ENCODE measurements at places on chromosomes 4 and X.

DNA sequence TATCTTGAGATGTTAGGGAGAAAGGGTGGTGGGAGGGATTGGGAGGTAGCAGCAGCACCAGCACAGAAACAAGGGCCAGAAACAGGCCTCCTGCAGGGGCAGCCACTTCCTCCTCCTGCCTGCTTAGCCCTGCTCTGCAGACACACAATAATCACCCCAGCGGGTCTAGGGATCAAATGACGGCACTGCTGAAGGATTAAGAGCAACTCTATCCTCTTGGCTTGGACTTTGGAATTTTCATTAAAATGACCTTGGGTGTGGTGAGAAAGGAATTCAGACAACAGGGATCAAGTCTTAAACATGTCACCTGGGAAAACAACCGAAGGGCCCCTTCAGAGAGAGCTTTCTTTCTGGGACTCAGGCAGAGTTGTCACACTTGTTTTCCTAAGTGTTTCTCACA is 353.4 kb downstream of the SPRY1 start:
- DNase-seq, result no peak

- DNase-seq, result no peak
Measured at GRCh38 chr4:184315675-184316359, 98.1 kb upstream of the ENPP6 start.

DNA sequence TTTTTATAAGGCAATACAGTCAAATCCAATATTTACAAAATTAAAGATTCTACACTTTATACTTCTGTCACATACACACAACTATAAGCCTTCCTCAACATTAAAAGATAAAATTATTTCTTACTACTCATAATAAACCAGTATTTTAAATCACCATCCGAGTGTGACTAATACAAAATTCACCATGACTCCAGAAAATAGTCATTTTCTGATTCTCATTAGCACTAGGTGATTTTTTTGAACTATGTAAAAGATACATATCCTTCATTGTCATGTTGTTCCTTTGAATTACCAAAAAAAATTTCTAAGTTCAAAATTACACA is 646 bp upstream of the SLC7A11 start:
- no peak for DNase-seq

DNA sequence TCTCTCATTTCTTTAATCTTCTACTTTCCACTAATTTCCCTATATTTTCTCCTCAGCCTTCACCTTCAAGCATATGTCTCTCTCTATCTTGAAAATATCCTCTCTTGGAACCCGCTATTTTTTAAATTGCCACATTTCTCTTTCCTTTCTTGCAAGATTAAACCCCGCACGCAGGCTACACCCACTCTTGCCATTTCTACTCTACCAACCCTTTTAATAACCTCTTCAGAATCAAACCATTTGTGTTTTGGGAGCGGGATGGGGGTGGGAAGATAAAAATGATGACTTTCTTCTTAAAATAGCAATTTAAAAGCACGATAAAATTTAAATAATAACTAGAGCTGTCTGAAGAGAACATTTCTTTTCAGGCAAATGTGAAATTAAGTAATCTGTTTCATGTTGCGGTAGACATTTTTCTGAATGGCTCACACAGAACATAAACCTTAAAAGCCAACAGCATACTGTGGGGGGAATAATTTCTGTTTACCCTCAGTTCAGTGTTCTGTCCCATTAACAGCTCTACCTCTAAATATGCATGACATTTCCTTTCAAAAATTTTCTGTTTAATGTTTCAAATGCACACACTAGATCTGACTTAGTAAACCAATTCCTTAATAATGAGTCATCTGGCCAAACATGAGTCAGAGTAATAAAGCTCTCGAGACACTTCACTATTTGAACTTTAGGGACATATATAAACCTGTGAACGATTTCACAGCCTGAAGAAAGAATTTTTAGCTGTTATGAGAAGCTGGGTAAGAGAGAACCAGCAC is 20.5 kb downstream of the ARSJ start:
- DNase-seq, result no peak

GRCh38 chrX:102154900-102155805 is 624 bp downstream of the BEX5 start:
- DNase-seq, result no peak

- no peak for DNase-seq
Measured at GRCh38 chr4:5955201-5955821, 62.4 kb upstream of the CRMP1 start.

DNA sequence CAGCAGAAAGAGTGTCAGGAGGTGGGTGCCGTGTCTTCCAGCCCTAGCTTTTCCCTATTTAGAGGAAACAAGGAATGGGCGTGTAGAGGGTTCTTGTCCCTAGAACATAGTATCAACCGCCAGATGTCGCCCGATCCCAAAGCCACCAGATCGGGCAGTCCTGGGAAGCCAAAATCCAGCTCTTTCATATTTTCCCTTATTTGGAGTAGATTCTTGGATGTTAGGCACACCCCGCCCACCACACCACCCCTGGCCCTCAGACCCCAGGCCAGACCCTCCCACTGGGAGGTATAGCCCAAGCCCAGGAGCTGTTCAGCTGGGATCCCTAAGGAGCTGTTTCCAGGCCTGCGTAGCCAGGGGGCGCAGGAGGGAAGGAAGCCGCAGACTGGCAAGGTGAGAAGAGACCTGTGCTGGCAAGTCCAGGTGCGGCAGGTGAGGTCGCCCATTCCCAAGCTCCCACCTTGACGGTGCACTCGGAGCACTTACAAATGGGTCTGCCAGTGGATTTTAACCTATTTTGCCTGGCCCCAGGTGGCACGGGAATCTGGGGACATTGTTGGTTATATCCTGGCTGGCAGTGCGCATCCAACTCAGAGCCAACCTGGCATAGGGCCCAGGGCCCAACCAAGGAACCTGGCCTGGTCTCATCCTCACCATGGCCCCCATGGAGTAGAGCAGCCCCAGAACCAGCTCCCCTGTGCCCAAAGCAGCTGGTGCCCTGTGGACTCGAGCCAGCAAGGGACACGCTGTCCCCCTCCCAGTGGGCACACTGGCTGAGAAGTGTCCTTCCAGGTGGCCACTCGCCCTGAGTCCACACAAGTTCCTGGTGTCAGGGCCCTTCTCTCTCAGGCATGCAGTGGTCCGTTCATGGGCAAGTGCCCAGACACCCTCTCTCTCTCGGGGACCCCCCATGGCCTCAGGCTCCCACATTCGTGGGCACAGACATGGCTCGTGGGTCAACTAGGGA is 811 bp downstream of the FLNA start:
- peak; percentile 65 for DNase-seq

DNA sequence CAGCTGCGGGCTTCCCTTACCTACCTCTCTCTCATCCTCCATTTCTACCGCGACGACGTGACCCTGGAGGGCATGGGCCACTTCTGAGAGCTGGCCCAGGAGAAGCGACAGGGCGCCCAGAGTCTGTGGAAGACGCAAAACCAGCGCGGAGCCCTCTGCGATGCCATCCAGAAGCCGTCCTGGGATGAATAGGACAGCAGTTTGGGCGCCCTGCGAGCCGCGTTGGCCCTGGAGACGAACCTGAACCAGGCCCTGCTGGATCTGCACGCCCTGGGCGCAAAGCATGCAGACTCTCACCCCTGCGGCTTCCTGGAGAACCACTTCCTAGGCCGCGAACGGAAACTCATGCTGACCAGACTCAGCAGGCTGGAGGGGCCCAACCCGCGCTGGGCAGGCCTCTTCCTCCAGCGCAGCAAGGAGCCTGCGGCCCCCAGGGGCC is 52.7 kb upstream of the TMPRSS11F start:
- no peak for DNase-seq

GRCh38 chr4:38415682-38416081 is 248.3 kb upstream of the KLF3 start:
- no peak for DNase-seq
